ENCODE measurements at places on chromosomes 1 and 21.
A peak's percentile ranks its signal among the peaks of the same experiment; 100 is the strongest.

- DNase-seq = peak; percentile 67
These were observed 5.8 kb downstream of the VWA1 start for GRCh38 chr1:1441002-1441888.

DNA sequence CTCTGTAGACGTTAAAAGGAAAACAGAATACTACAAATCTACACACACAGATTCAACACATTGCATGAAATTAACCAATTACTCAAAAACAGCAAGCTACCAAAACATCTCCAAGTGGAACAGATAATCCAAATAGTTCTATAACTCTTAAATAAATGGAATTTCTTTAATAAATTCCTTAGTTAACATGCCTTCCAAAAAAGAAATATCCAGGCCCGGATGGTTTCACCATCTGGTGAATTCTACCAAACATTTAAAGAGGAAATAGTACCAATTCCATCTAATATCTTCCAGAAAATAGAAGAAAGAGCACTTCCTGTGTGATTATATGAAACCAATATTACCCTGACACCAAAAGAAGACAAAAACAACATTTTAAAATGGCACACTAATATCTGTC, 52.8 kb upstream of the COL6A2 start:
- DNase-seq = no peak

GRCh38 chr21:35720208-35720731, 340.1 kb downstream of the SETD4 start:
- DNase-seq = no peak

DNA sequence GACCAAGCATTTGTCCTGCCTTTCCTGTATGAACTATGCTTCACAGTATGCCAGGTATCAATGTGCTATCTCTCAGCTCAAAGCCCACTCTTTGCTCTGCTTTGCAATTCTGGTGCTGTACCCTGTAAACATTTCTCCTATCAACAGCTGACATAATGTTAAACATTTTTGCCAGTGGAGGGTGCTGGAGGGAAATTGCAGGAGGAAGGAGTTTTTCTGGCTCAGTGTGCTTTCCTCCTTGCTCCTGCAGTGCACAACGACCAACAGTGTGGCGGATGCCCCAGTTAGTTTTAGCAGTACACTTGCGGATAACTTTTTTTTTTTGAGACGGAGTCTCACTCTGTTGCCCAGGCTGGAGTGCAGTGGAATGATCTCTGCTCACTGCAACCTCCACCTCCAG, 67.1 kb upstream of the PTGFRN start:
- DNase-seq = no peak

GRCh38 chr1:200346700-200347099, 63.1 kb downstream of the ZNF281 start:
- no peak for DNase-seq
